Amniotic stem cell (primary cell): ENCODE measurements at places on chromosomes 4 and X.

DNA sequence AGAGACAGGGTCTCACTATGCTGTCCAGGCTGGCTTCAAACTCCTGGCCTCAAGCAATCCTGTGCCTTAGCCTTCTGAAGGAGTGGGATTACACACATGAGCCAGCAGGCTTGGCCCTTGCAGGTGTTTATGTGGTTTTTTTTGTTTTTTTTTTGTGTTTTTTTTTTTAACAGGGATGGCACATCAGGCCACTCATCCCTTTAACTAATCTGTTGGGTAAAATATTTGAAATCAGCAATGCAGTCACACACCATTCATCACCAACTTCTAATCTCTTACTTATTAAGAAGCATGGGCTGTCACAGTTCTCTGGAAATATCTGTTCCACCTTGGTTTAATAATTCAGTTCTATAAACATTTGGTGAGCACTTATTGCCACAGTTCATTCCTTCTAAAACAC is 12.3 kb downstream of the CCDC160 start:
- DNase-seq, result no peak

- DNase-seq, result no peak
Measured at GRCh38 chr4:150439451-150439933, 142.5 kb upstream of the MAB21L2 start.

DNA sequence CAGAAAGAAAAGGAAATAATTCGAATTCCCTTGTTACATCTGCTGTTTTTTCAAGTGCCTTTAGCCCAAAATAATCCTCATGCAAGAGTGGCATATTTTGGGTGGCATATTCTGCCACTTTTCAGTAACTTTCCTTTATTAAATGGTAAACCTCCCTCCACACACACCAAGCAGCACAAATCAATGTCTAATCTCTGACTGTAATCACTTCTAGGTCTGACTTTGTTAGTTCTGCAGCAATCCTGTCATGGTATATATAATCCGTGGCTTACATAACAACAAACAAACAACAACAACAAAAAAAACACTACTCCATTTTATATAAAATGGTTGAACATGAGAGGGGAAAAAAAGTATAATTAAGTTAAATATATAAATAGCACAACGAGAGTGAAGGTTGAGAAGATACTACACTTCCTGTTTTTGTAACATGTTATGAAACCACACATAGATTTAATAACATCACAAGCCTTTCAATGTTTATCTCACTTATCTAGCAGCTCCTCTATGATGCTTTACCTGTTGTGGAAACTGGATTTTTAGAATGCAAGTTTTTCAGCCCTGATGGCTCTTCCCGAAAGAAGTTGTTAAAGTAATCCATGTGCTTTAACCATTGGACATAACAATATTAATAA is 715.4 kb downstream of the GRXCR1 start:
- DNase-seq, result no peak

- no peak for DNase-seq
Measured at GRCh38 chr4:159413306-159413943, 310.5 kb downstream of the RAPGEF2 start.

DNA sequence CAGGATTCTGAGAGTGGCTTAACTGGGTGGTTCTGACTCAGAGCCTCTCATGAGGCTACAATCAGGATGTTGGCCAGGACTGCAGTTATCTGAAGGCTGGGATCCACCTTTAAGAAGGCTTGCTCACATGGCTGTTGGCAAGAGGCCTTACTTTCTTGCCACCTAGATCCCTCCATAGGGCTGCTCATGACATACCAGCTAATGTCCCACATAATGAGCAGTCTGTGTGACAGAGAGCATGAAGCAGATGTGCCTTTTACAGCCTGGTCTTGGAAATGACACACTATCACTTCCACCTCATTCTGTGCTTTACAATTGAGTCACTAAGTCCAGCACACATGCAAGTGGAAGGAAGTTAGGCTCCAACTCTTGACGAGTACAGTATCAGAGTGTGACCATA is 4.3 kb upstream of the RBM3 start:
- DNase-seq, result no peak

GRCh38 chrX:40282946-40283660 is 185.3 kb upstream of the BCOR start:
- DNase-seq, result no peak

DNA sequence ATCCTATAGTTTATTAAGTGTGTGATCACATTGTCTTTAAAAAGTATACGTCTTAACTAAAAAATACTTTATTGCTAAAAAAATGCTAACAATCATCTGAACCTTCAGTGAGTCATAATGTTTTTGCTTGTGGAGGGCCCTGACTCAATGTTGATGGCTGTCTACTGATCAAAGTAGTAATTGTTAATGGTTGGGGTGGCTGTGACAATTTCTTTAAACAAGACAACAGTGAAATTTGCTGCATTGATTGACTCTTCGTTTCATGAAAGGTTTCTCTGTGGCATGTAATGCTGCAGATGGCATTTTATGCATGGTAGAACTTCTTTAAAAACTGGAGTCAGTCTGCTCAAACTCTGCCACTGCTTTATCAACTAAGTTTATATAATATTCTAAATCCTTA is 101.4 kb upstream of the IL15 start:
- no peak for DNase-seq

- no peak for DNase-seq
Measured at GRCh38 chrX:154696676-154697045, 43.3 kb upstream of the CTAG2 start.

DNA sequence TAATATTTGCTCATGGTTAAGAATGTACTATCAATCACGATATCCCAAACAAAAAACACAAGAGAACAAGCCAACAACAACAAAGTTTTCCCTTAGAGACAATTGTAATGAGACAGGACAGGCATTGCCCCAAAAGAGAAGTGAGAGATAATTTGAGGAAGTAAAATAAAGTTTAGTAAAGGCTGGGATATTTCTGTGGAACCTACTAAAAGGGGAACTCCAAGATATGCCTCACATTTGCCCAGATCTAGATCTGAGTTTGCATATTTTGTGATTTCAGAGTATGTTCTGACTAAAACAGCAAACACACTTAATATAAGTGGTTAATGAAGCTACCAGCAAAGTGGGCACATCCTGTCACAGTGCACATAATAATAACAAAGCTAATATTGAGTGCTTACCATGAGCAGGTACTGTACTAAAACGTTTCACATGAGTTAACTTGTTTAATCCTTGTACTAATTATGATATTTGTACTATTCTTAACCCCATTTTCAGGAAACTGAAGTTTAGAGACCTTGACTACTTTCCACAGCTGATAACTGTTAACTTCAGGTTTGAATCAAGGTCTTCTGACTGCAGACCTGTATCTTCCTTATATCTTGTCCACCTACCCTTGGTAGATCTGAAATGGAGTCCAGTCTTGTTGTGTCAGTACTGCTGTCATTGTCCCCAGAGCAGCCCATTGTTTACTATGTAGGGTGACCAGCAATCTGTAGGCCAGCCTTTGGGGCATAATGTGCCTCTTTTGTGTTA is 26.0 kb upstream of the BMP2K start:
- DNase-seq, result no peak

DNA sequence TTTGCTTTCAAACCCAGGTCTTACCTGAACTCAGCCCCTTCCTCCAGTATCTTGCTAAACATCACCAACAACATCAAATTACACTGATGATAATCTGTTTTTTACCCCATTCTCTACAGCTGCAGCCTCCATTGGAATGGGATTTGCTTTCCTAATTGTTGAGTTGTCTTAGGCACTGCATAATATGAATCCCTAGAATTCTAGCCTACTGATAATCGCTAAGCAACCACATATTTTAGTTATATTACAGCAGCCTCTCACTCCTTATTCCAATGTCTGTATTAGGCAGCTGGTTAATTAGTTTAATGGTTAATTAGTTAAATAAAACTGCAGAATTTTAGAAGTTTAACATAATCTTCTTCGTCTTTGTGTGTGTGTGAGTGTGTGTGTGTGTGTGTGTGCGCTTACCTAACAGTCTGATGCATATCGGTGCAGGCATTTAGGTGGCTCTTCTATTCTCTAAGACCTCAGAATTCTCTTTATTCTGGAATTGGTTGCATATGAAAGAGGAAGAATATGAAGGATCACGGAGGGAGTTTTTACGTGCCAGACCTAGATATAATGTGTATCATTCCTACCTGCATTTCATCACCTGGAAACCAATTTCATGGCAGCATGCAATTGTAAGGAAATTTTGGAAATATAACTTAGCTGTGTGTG is 5.3 kb upstream of the COMMD8 start:
- peak; percentile 6 for DNase-seq

DNA sequence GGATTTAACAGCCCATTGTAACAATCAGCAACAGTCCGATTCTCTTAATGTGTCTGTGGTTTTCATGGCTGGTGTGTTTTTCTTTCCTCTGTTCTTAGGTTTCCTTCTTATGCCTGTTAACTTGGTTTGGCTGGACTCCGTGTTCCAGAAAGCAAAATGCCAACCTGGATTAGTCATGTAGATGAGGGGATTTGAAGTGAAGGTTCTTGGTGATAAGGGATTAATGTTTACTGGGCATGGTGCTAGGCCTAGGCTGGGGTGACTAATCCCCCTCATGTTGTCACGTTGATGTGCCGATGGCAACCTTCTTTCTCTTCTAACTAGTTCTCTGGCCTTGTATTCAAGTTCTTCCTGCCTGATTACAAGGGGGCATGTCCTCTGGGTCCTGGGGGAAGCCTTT is 85.9 kb downstream of the REPS2 start:
- DNase-seq, result no peak

GRCh38 chr4:140242357-140243277 is 88.6 kb upstream of the MAML3 start:
- no peak for DNase-seq

DNA sequence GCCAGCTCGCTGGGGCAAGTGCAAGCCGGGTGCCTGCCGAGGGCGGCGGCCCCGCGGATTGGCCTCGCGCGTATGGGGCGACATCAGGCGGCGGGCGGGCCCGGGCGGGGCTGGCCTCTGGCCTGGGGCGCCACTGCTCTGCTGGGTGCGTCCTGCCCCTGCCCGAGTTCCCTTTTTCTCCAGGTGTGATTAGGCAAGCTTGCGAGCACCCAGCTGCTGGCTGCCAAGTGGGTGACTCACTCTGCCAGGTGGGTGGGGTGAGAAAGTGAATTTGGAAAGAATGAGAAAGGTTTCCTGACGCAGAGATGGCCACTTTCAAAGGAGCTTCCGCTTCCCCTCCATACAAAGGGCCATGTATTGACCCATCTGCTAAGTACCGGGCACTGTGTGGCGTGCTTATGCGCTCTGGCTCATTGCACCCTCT is 32.5 kb downstream of the FGFBP1 start:
- no peak for DNase-seq

- DNase-seq, result no peak
Measured at GRCh38 chrX:320126-320783, 1.7 kb upstream of the GTPBP6 start.

DNA sequence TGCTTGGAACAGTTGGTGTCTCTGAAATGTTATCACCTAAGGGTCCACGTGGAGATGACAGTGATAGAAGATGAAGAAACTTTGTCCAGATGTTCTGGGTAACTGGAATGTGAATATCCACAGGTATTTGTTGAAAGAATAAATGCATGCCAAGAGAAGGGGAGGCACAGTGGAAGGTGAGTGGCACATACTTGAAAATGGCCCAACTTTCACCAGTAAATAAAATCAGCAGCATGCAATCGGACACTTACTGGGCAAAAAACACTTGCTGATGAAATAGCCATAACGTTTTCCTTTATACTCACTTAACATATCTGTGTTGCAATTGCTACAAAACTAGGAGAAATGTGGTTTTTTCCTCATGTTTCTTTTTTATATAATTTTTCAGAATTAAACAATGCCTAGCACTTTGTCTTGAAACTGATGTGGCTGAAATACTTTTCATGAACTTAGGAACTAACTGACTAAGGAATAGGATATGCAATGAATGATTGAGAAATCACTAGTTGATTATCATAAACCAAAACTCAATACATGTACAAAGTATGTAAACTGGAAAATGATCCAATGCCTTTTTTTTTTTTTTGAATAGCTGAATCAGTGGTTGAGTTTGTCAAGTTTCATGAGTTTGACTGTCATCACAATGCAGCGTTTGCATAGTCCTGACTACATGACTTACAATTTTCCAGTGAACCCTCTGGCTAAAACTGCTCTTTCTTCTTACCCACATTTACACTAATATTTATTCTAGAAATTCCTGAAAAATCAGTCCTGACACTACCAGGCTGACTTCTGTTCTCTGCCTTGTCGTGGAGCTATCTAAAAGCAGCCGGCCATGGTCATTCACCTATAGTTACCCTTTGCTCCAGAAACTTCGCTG is 127.4 kb downstream of the CPE start:
- DNase-seq, result peak; percentile 24

DNA sequence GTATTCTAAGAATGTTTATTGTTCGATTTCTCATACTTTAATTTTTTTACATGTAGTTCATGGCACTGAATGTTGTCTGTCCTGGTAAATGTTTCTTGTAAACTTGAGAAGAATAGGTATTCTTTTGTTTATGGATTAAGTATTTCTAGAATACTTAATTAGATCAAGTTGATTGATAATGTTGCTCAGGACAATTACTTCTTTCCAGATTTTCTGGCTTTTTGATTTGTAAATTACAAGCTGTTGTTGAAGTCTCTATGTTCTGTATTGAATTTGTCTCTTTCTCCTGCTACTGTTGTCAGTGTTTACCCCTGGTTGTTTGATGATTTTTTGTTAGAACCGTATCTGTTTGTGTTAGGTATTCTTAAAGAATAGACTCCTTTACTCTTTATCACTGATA is 1720.9 kb upstream of the AGA start:
- no peak for DNase-seq

GRCh38 chr4:62822306-62822705 is 1586.9 kb downstream of the TECRL start:
- DNase-seq, result no peak

DNA sequence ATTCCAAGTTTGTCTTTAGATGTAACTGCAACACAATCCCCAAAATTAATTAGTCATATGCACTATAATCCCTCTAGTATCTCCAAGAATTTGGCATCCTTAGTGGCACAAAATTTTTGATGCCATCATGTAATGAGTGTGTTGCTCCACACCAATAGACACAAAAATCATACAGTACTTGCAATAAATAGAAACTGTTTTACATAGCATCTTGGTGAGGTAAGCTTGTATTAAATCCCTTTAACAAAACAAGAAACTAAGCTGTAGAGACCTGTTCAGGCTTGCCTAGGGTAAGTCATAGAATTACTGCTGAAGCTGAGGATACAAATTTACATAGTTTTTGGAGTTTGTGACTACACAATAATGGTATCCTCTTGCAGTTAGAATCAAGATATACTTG is 64.5 kb upstream of the PRSS12 start:
- DNase-seq, result peak; percentile 37

- no peak for DNase-seq
Measured at GRCh38 chr4:121817701-121818100, 6.0 kb downstream of the CCNA2 start.
